Glomerular endothelial cell (primary cell): ENCODE measurements at places on chromosomes 6 and 20. TPM values are rescaled to one million over a fixed set of nuclear protein-coding genes. Genes with fewer than 3 reads are reported as not detected.

Gene AVP
- total RNA-seq, result not detected in 2 replicates

Gene BMP7
- 3.6 TPM in 1 of 2 replicates, not detected in the other for total RNA-seq

Gene OPRL1
- 2.7 and 4.5 TPM in 2 replicates for total RNA-seq

Gene NDUFAF4
- total RNA-seq, result 19.3 and 31.4 TPM in 2 replicates

Gene TREML1
- not detected in 2 replicates for total RNA-seq

- DNase-seq, result no peak
These were observed 5.3 kb upstream of the CSNK2A1 start for GRCh38 chr20:548906-549305.

GRCh38 chr20:49560646-49561045 lies 7.3 kb downstream of the PTGIS start:
- no peak for DNase-seq

DNA sequence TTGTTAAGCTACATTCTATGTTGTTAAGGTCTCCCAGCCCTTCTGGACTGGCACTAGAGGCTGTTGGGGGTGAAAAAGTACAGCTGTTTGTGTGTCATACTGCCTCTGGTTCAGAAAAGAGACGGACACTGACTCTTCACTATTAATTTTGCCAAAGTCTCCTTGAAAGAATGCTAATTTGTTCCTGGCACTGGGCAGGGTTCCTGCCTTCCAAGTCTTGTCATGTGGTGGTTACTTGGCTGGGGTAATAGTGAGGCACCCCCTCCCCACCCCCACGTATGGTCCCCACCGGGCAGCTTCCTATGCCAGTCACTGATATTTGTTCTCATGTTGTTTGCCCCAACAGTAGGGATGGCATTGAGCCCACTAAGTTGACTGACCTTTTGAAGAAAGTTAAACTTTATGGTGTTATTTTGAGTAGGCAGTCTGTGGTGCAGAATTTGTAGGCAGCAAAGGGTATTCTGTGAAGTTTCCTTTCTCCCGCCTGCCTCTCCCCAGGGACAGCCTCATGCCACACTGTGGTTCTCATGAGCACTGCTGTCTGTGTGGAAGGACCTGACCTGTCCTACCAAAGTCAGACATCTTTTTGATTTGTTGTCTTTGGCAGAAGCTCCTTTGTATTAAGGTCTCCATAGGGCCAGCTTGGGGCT lies 8.7 kb downstream of the CDS2 start:
- DNase-seq, result no peak

DNA sequence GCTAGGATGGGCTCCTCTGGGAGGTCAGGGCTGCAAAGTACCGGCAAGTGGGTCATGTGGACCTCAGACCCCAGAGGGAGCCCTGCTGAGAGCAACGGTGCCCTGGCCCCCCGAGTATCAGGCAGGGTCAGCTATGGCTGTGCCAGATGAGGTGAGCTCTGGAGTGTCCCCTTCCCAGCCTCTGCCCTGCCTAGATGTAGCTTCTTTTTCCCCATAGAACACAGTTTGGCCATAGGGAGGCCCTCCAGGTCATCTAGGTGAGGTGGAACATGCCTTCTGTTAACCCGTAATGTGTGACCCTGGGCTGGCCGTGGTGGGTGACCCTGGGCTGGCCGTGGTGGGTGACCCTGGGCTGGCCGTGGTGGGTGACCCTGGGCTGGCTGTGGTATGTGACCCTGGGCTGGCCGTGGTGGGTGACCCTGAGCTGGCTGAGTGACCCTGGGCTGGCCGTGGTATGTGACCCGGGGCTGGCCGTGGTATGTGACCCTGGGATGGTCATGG lies 21.2 kb upstream of the PCMTD2 start:
- no peak for DNase-seq

- DNase-seq, result no peak
These were observed 122.4 kb downstream of the NFATC2 start for GRCh38 chr20:51420111-51420510.

DNA sequence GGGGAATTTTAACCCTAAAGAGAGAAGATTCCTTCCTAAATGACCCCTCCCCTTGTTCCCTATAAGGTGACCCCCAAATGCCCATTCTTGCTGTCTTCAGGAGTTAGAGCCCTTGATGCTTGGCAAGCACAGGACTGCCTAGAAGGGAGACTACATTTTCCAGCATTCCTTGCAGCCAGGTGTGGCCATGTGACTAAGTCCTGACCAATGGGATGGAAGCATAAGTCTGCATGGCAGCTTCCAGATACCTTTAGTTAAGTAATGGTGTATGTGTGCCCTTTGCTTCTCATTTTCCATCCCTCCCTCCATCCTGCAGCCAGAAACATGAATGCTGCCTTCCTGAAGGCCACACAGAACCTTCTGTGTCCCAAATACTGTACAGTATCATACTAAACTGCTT lies 5.5 kb downstream of the BFSP1 start:
- DNase-seq, result no peak
